ENCODE measurements at places on chromosomes 2 and 18.
A peak's percentile ranks its signal among the peaks of the same experiment; 100 is the strongest.

GRCh38 chr18:63284827-63285733 lies 34.5 kb downstream of the BCL2 start:
- DNase-seq: no peak

DNA sequence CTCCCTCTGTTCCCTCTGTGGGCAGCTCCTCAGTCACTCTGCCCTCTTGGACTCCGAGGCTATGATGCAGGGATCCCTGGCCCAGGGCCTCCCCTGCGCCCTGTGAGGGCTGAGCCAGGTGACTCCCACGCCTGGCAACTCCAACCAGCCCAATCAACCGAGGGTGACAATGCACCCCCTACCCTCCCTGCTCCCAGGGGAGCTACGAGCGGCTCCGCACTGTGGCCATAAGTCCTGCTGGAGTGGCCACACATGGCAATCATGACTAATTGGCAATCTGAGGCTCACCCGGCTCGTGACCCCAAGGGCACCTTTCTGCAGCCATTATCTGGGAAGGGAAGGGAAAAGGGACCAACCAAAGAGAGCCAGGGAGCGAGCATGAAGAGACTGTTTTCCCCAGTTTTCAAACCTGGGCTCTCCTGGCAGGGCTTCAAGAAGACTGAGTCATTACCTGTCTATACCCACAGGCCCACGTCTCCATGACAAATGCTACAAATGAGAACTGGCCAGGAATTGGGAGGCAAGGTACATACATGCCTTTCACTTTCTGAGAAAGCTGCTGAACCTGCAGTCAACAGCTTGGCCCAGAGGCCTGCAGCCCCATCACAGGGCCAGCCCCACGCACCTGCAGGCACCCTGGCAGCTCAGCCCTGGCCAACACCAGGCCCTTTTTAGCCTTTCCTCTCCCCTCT lies 45.1 kb downstream of the RPL31 start:
- DNase-seq: no peak

DNA sequence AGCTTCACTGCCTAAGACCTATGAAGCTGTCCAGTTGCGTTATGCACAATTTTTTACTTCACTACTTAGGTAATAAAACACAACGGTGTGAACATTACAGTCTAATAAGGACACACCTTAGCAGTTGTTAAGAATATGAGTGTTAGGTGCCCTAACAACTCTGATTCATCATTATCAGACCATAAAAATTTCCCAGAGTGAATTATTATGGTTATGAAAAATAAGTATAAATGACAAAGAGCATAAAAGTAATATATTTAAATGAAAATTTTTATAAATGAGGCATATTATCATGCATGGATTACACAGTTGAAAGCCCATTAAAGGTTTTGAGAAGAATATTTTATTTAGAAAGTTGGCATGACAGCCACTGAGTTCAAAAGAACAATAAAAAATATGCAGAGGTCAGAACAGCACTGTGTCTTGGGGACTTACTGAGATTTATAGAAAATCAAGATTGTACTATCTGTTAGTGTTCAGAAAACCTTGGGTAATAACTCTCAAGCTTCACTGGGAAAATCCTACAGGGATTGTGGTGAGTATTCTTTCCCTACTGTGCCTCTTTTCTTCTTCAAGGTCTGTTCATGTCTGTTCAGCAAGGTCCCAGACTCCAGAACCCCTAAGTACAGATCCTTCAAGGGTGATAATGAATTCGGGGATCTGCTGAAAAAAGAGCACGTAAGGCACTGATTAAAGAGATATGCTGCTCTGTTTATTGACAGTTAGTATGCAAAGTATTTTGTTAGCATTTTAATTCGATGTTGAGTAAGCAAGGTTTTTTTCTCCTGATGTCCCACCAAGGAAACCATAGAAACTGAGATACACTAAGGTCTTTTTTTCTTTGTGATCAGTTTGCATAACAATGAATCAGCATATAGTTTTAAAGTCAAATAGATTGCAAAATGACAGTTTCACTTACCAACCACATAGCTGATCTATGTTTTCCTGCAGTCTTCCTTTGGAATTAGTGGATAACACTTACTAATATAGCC lies 250.0 kb downstream of the DSEL start:
- no peak for DNase-seq

- no peak for DNase-seq
Observed at GRCh38 chr2:148102641-148103040, 81.8 kb downstream of the MBD5 start.

- no peak for DNase-seq
Observed at GRCh38 chr2:211204456-211204855, 648.1 kb downstream of the CPS1 start.

- peak; percentile 83 for DNase-seq
Observed at GRCh38 chr2:98730707-98731040, 258 bp downstream of the MGAT4A start.

DNA sequence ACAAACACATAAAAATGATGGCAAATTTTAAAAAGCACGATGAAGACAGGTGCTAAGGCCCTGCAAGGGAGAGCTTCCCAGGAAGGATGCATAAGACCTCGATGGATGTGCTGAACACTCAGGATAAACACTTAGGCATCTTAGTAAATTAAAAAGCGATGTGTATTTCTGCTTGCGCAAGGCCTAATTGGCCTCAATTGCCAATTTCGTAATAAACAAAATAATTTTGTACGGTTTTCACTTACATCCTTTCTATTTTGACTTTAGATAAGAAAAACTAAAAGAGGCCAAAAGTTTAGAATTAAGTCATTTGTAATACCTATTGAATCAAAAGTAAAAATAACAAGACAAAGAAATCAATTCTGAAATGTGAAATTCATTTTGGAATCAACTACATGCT lies 189.1 kb downstream of the TCF4 start:
- DNase-seq: no peak

DNA sequence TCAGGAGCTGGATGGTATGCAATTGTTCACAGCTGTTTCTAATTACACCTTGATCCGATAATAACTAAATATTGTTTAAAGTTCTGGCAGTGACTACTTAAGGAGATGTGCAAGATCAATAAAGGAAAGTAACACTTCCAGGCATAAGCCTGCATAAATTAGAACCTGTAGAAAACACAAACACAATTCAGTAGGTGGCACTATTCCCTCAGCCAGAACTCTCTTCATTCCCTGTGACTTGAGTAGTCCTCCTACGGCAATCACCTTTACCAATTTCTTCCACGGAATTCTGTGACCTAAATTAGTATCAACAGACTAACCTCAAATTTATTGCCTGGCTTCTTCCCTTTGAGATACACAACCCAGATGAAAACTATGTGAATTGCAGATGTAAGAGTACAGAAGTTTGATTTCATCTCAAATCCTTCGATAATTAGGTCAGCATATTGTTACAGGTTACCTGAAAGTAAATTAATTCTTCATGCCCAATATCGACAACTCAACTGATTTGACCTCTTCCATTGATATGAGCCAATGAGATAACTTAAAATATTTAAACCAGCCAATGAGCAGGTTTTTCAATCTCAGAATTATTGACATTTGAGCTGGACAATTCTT lies 137.8 kb downstream of the PID1 start:
- DNase-seq: no peak

DNA sequence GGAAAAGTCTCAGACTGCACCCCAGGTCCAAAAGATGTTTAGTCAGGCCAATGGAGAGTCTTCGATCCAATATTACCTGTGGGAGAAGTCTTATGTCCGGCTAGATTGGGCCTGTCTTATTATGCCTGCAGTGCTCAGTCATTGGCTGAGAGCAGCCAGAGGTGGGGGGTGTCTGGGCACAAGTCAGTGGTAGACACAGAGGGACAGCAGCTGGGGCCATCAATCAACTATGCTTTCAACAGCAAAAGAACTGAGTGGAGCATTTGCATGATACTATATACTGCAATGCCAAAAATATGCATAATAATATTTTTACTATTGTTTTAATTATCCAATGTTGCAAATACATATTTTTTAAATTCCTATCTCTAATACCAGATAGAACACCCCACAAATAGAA lies 298.6 kb upstream of the CDH20 start:
- DNase-seq: no peak

DNA sequence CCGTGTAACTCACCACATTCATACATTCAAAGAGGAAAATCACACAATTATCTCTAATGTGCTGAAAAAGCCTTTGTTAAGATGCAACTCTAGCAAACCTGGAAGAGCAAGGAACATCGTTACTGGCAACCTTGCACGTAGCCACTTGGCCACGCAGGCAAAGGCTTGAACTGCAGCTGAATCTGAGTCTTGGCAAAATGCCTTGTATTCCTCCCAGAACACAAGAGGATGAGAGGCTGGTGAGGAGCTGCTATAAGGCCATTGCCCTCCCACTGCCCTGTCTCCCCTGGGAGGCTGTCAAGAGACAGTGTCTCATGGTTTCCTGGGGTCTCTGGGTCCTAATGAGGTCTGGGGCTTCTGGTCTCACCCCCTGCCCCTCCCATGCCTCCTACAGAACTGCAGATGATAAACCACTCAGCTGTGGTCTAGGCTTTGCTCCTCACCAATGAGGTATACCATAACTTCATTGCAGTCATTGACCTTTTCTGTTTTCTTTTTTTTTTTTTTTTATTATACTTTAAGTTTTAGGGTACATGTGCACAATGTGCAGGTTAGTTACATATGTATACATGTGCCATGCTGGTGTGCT lies 141.4 kb downstream of the SPP2 start:
- no peak for DNase-seq

GRCh38 chr18:13268158-13269012 lies 49.8 kb downstream of the LDLRAD4 start:
- DNase-seq: no peak

- no peak for DNase-seq
Observed at GRCh38 chr2:1518867-1519530, 105.7 kb downstream of the TPO start.

GRCh38 chr2:36214691-36215090 lies 140.9 kb upstream of the CRIM1 start:
- no peak for DNase-seq

Data from GM19239 (cell line).